ENCODE measurements at places on chromosomes 1 and 21.
A peak's percentile ranks its signal among the peaks of the same experiment; 100 is the strongest.

DNA sequence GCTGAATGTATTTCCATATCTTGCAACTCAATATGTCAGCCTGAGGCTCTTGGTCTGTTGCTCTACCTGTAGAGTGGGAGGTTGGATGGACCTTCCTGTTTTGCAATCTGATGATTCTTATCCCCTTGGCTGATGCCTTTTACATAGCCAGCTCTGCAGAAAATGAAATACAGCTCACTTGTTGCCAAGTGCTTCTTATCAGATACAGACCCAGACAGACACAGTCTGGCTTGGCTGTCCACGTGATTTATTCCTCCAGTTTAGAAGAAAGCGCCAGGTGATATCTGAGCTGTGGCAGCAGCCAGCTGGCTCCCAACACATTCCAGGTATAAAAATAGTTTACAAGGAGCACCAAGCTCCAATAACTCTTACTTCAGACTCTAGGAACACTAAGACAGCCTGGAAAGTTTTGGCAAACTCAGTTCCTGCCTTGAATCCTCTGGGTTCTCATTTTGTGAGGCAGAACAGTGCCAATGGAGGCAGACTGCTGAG lies 479.2 kb upstream of the USP24 start:
- DNase-seq, result no peak

DNA sequence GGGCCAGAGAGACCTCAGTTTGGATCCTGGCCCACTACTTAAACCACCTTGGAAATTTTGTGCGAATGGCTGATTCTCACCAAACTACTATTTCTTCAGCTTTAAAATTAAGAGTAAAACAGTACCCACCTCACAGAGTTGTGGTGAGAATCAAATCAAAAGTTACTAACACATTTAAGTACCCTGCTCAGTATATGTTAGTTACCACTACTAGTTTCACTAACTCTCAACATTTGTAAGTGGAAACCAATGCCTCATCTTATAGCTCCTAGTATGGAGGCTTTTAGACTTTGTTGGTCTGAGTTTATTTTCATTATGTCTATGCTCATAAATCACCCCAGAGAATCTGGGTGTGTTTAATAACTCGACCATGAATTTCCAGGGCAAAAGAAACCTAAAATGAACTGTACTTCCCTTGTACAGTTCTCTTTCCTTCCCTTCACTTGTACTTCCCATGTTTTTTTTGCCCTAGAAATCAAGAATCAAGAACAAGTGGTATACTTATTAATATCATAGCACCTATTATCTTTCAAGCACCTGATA lies 11.6 kb upstream of the SERBP1 start:
- no peak for DNase-seq

DNA sequence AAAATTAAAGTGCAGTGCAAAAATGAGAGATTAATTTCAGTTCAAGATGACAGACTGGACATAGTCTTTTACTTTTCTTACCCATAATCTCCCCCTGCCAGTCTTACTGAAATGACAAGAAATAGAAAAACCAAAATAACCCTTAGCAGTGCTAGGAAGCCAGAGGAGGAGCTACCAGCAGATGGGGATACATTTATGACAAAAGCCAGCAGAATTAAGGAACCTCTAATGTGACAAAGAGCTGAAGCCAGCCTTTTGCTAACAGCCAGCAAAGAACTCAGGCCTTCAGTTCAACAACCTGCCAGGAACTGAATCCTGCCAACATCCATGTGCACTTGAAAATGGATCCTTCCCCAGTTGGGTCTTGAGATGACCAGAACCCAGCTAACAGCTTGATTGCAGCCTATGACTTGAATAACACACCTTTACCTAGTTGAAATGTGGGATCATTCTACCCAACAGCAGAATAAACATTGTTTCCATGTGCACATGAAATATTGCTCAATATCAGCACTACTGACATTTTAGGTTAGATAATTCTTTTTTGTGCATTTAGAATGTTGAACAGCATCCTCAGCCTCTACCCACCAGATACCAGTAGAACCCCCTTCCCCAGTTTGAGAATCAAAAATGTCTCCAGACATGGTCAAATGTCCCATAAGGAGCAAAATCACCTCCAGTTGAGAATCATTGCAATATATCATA lies 7.9 kb upstream of the TRAF5 start:
- no peak for DNase-seq

- DNase-seq, result peak; percentile 36
These were observed 498 bp downstream of the GNAT2 start for GRCh38 chr1:109618661-109619575.

DNA sequence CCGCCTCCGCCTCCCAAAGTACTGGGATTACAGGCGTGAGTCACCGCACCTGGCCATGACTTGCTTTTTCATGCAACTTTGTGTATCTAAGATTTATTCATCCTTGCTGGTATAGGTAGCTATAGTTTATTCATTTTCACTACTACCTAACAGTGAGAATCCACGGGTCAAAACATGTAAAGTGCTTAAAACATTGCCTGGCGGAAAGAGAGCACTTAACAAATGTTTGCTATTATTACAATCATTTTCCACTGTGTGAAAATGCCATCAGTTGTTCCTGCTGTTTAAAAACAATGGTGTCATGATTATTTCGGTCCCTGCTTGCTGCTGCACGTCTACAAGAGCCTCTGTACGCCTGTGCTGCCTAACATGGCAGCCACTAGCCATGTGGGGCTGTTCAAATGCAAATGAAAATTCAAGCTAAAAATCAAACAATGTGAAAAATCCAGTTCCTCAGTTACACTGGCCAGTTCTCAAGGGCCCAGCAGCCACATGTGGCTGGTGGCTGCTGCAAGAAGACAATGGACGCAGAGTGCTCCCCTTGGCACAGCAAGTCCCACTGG lies 65.1 kb downstream of the CLSTN1 start:
- DNase-seq, result no peak

- peak; percentile 84 for DNase-seq
These were observed 13.8 kb downstream of the PARK7 start for GRCh38 chr1:7975212-7975865.

GRCh38 chr1:145871994-145872924 lies 13.4 kb upstream of the PIAS3 start:
- no peak for DNase-seq

GRCh38 chr1:112697781-112698201 lies 9.1 kb downstream of the RHOC start:
- no peak for DNase-seq

DNA sequence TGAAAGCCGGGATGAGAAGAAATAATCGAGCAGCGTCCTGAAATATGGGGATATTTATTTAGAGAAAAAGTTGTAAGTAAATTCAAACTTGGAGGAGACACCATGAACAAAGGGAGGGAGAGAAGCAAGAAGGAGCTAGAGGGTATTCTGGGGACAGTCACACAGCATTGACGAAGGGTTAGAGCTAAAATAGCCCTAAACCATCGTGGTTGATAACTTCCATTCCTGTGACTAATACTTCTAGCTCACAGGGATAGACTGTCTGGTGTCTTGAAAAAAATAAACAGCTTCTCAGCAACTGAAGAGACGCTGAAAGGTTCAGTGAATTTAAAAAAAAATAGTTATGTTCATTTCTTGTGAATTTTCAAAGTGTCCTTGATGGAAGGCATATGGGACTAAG lies 86.7 kb downstream of the LRRC53 start:
- DNase-seq, result no peak

DNA sequence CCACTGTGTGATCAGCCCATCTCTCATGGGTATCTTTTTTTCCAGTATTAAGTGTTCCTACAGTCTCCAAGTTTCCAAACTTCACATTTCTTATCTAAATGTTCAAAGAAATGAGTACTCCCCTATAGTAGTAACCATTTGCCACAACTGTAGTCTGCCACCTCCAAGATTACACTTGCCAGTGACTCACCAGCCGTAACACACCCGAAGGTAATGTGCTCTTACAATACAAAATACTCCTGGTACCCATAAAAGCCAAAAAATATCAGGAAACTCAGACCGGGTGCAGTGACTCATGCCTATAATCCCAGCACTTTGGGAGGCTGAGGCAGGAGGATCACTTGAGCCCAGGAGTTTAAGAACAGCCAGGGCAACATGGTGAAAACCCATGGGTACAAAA lies 20.5 kb upstream of the ZNF496 start:
- DNase-seq, result no peak

GRCh38 chr21:36658926-36659325 lies 40.0 kb upstream of the SIM2 start:
- no peak for DNase-seq

- DNase-seq, result no peak
These were observed 25.2 kb downstream of the CHODL start for GRCh38 chr21:18269856-18270255.

- no peak for DNase-seq
These were observed 65.0 kb downstream of the SYT6 start for GRCh38 chr1:114088392-114089299.

- DNase-seq, result no peak
These were observed 55.8 kb downstream of the H3-3A start for GRCh38 chr1:226118357-226118756.

- no peak for DNase-seq
These were observed 145.8 kb upstream of the TMPRSS15 start for GRCh38 chr21:18549214-18549905.

- no peak for DNase-seq
These were observed 280.7 kb downstream of the TM2D1 start for GRCh38 chr1:61444288-61444687.

DNA sequence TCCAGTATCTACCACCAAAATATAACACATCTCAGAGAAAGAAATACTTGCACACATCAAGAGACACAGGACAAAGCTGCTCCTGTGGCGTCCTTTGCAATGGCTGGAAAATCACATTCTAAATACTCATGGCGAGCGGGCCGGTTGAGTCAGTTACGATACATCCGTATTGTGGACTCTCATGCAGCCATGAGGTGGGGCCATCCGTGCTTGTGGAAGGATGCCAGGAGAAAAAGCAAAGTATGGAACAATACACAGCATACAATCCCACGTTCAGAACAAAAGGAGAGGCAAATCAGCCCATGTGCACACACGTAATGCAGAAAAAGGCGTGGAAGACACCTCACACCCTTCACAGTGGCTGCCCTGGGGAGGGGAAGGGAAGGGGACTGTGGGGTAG lies 13.1 kb downstream of the ATP13A2 start:
- DNase-seq, result peak; percentile 16

GRCh38 chr1:195909061-195909460 lies 699.2 kb downstream of the KCNT2 start:
- DNase-seq, result no peak

- DNase-seq, result no peak
These were observed 90.4 kb downstream of the TIAM1 start for GRCh38 chr21:31253684-31254083.

GRCh38 chr1:232282498-232282897 lies 347.4 kb downstream of the SIPA1L2 start:
- no peak for DNase-seq

DNA sequence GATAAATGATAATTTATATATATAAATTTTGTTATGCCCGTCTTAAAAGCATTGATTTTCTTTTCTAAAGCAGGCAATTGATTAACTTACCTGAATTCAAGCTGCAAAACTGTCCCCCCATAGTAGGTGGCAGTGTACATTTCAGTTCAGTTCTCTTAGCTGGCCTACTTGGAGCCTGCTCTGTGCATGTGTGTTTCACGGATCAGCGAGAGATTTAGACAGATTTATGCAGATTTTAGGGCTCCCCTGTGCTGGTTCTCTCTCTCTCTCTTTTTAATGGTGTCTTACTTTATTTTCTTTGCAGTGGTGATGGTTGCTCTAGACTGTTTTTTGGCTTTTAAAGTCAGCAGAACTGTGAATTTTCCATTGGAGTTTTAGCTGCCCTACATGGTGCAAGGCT lies 30.7 kb downstream of the CLIC4 start:
- no peak for DNase-seq

GRCh38 chr1:60088620-60089155 lies 15.1 kb upstream of the C1orf87 start:
- DNase-seq, result no peak

All from D341Med (cell line).